ENCODE measurements at places on chromosomes 12 and 14.
A peak's percentile ranks its signal among the peaks of the same experiment; 100 is the strongest.

GRCh38 chr12:76762601-76762980, 1.3 kb upstream of the ZDHHC17 start:
- no peak for DNase-seq

DNA sequence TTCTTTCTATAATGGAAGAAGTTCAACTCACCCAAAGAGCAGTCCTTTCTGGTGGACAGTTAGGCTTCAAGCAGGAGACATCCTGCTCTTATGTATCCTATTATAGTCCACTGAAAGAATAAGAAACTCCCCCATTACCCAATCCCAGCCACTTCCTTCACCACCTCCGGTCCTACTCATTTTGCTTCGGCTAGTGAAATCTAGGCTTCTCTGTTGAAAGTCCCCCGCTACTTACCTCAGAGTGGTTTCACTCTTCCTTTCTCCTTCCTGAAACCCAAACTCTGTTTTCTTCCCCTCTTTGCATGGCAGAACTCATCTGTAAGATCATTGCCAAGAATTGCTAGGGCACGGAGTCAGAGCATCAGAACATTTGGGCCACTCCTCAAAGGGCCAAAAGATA, at the start of gene GPR84:
Gene GPR84, minus strand, starts transcription at position 74 of the 400 bp plus-strand sequence. CDS start 635 bp downstream, outside the sequence.
- DNase-seq: no peak

- peak; percentile 75 for DNase-seq
Measured at GRCh38 chr12:31589904-31590641, 863 bp downstream of the DENND5B start.

- no peak for DNase-seq
Measured at GRCh38 chr12:57751432-57751787, 700 bp downstream of the CDK4 start.

- no peak for DNase-seq
Measured at GRCh38 chr14:95327558-95328374, 8.1 kb upstream of the CLMN start.

DNA sequence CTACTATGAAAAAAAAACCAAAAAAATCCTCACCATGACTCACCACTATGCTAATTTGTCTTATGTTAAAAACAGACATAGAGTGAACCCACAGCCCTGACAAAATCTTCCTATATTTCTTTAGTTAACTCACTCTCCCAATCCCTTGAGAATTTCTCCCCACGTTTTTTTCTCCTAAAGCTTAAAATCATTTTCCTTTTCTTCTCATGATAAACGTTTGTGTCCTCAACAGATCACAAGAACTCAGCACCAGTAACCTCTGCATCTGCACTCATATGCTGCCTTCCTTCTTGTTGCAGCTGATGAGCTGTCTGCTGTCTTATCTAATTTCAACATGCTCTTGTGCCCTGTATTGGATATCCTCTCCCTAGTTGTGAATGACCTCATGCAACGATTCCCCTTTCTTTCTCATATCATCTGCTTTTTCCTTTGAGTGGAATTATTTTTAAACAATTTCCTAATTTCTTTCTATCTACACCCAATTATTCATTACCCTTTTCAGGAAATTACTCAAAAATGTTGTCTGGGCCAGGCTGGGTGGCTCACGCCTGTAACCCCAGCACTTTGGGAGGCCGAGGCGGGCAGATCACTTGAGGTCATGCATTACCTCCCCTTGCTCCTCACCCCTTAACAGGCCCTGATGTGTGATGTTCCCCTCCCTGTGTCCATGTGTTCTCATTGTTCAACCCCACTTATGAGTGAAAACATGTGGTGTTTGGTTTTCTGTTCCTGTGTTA, 427.5 kb upstream of the MGAT4C start:
- DNase-seq: peak; percentile 34

GRCh38 chr14:95489214-95490137, 27.0 kb downstream of the SYNE3 start:
- no peak for DNase-seq

GRCh38 chr12:77402716-77403115, 337.3 kb upstream of the E2F7 start:
- peak; percentile 24 for DNase-seq

DNA sequence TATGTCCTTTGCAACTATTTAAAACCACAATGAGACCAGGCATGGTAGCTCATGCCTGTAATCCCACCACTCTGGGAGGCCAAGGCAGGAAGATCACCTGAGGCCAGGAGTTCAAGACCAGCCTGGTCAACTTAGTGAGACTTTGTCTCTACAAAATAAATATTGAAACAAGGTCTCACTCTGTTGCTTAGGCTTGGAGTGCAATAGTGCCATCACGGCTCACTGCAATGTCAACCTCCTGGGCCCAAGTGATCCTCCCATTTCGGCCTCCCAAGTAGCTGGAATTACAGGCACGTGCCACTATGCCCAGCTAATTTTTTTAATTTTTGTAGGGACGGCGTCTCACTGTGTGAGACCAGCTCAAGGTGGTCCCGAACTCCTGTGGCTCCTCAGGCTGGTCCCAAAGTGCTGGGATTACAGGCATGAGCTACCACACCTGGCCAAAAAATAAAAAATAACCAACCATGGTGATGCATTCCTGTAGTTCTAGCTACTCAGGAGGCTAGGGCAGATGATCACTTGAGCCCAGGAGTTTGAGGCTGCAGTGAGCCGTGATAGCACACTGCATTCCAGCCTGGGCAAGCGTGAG, 955 bp upstream of the FITM1 start:
- no peak for DNase-seq

DNA sequence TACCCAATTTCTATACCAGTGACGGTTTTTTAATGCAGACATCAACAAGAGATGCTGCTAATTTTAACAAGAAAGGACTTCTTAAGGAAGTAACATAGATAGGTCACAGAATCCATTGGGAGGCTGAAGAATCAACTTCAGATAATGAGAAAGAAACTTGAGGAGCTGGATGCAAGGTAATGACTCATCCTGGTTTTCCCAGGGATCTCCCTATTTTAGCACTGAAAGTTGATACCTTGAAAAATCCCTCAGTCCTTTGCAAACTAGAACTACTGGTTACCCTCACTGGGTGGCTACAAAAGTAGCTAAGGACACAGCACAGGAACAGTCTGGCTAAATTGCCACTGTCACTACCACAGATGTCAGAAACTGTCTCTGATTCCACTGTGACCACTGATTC, 561.9 kb downstream of the FLRT2 start:
- no peak for DNase-seq

GRCh38 chr14:106579084-106579483, 1052.7 kb downstream of the TMEM121 start:
- no peak for DNase-seq

- DNase-seq: no peak
Measured at GRCh38 chr12:94940771-94941170, 62.7 kb downstream of the NDUFA12 start.

DNA sequence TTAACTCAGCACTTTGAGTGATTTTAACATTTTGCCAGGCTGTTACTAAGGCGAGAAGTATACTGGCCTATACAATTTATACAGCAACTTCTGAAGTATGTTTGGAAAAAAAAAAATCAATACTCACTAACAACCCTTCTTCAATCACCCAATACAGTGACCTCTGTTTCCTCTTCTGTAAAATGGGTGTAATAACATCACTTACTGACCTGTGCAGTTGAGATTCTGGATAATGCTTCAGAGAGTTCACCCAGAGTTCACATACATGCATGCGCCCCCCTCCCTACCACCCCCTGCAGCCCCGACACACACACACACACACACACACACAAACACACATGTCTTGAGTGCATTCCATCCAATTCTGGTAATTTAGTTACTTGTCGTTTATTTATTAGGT, 9.1 kb downstream of the PAH start:
- no peak for DNase-seq

GRCh38 chr14:74048281-74048680, 29.1 kb downstream of the BBOF1 start:
- no peak for DNase-seq

GRCh38 chr14:50333014-50333509, 20.9 kb downstream of the DMAC2L start:
- no peak for DNase-seq

GRCh38 chr12:130127912-130128789, 34.1 kb upstream of the FZD10 start:
- DNase-seq: peak; percentile 88

- DNase-seq: no peak
Measured at GRCh38 chr12:11678781-11679180, 29.3 kb downstream of the ETV6 start.

- DNase-seq: no peak
Measured at GRCh38 chr12:108060903-108061302, 68.2 kb upstream of the WSCD2 start.

- peak; percentile 73 for DNase-seq
Measured at GRCh38 chr12:26204612-26205289, 9.4 kb downstream of the SSPN start.

DNA sequence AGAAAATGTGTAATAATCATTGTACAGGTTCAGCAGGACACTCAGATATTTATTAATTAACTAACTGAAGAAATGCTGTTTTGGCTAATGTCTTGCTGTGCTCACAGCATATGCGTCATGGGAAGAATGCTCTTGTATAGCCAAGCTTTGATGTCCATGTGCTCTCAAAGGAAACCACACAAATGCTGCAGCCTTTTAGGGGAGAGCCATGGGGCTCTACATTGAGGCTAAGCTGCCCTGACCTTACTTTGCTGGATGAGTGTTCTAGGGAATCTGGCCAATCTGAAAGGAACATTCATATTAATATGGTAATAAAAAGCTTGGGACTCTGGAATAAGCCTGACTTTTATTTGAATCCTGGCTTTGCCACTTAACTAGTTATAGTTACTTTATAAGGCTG, 9.5 kb upstream of the CRADD start:
- DNase-seq: no peak

DNA sequence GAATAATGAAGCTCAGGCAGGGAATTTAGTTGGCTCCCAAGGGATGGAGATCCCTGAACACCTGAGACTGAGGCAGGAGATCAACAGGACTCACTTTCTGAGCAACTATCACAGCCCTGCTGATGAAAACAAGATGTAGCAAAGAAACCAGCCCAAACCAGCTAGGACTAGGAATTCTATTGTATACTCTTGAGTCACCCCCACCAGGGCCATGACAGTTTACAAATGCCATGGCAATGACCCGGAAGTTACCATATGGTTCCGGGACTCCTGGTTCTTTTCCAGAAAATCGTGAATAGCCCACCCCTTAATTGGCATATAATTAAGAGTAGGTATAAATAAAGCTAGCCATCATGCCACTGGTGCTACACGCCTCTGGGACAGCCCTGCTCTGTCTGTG, 46.0 kb upstream of the OASL start:
- DNase-seq: no peak

DNA sequence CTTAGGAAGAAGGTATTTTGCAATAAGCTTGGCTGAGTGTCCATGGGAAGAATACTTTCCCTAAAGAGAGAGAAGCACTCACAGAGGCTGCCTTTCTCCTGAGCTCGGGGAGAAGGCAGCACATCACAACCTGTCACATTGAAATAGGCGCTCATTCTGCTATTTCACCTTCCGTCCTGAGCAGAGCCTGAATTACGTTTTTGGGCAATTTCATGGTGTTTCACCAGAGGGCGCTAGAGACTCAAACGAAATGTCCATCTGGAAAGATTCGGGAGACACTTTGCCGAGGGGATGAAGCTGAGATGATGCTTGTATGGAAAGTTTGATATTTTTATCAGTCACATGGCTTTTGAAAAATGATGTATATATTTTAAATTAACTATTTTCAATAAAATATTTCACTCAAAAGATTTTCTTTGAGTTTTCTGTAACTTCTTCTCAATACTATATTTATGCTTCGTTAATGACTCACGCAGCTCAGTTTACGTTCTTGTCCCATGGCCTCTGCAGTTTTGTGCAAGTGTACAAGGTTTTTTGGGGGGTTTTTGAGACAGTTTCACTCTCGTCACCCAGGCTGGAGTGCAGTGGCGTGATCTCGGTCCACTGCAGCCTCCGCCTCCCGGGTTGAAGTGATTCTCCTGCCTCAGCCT, 17.4 kb upstream of the B4GALNT3 start:
- DNase-seq: peak; percentile 63

DNA sequence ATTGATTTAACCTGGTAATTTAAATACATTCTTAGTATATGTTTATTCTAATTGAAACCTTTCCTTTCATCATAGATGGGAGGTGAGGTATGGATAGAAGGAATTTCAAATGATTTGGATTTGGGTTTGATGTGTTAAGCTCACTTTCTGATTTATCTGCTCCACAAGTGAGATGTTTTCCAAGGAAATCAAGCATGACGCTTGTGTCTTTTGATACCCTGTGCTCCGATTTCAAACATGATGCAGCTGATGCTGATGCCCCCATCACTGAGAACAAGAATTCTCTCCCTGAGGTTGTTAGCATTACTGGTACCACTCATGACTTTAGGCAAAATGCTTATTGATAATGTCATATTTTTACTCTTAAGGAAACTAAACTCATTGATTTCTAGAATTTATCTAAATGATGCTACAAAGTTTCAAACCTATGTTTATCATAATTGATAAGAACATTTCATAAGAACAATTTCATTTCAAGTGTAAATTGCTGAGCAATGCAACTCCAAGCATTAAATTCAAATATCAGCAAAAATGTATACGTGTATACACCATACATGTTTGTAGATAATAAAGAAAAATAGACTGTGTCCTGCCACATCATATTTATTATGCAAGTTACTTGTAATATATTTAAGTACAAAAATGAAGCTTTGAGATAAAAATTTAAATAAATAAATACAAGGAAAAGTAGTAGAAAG, 75.5 kb upstream of the LRIG3 start:
- no peak for DNase-seq

- DNase-seq: no peak
Measured at GRCh38 chr12:111954969-111955368, 58.0 kb downstream of the TMEM116 start.

DNA sequence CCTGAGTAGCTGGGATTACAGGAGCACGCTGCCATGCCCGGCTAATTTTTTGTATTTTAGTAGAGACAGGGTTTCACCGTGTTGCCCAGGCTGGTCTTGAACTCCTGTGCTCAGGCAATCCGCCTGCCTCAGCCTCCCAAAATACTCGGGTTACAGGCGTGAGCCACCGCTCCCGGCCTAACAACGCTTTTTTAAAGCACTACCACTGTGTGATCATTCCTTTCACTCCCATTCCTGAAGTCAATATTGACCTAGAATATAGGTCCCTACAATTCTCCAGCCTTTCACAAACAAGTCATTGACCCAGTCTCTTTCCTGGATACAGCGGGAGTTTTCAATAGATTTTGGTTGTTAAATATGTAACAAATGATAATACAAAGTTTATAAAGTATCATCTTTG, 62.8 kb downstream of the KIF21A start:
- no peak for DNase-seq
